Foreskin fibroblast (primary cell): ENCODE measurements at places on chromosomes 1 and 21.

GRCh38 chr1:212531796-212532195 lies 76.8 kb upstream of the ATF3 start:
- DNase-seq, result no peak

- peak; percentile 40 for DNase-seq
These were observed 78.7 kb downstream of the FH start for GRCh38 chr1:241440904-241441303.

DNA sequence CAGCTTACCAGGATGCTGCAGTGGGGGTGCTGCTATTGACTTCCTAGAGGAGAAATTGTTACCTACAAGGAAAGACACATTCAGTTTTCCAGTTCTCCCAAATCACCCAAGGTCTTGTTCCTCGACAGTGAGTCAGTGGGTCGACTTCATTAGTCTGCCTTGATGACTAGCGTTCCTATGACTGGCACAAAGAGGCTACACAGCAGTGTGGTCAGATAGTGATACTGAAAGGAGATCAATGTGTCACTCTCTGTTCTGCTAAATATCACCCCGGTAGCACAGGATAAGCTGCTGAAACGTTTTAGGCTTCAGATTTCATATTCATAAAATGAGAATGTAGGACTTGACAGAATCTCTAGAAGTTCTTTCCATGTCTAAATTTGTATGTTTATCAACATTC lies 357.4 kb downstream of the LMX1A start:
- DNase-seq, result no peak

- no peak for DNase-seq
These were observed 72.0 kb downstream of the GDAP2 start for GRCh38 chr1:117857418-117857817.

GRCh38 chr1:64114012-64114525 lies 89.4 kb upstream of the UBE2U start:
- DNase-seq, result peak; percentile 54

GRCh38 chr1:6627841-6628545 lies 3.3 kb downstream of the THAP3 start:
- no peak for DNase-seq

DNA sequence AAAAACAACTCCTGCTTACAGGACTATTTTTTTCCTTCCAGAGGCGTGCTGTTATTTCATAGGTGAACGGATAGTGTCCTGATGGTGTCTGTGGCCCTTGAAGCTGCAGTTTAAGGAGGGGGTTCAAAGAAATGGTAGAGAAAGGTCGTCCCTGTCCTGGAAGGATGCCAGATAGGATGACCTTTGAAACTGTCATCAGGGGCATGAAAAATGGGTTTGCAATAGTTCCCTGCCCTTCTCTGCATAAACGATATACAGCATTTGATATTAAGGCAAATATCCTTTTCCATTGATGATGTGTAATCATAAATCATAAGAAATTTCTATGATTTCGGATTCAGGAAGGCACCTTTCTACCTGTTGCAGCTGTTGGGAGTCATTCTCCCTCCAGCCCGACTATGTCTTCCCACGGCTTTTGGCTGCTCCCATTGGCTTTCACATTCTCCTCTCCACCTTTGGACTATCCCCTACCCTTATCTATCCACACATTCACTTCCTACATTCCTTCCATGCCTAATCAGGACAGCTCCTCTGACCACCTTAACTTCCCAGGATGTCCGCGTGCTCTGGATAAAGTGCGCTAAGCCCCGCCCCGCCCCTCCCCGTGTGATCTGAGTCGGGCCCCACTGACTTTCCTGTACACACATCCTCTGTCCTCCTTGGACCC lies 209.8 kb downstream of the DISC1 start:
- DNase-seq, result no peak

DNA sequence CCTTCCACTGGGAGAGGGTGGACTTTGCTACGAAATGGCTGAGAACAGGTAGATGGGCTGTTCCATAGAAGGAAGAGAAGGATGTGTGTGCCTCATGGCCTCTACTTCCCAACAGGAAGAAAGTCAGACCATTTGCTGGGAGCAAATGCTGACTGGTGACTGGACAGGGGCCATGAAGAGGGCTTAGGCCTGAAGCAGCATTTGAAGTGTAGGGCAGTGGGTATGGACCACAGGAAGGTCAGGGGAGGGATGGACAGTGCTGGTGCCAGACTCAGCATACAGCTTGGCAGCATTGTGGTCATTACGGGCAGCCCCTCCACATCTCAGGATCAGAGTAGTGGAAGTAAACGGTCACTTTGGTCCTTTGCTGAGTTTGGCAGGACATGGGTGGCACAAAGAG lies 275.7 kb downstream of the MATN1 start:
- no peak for DNase-seq

DNA sequence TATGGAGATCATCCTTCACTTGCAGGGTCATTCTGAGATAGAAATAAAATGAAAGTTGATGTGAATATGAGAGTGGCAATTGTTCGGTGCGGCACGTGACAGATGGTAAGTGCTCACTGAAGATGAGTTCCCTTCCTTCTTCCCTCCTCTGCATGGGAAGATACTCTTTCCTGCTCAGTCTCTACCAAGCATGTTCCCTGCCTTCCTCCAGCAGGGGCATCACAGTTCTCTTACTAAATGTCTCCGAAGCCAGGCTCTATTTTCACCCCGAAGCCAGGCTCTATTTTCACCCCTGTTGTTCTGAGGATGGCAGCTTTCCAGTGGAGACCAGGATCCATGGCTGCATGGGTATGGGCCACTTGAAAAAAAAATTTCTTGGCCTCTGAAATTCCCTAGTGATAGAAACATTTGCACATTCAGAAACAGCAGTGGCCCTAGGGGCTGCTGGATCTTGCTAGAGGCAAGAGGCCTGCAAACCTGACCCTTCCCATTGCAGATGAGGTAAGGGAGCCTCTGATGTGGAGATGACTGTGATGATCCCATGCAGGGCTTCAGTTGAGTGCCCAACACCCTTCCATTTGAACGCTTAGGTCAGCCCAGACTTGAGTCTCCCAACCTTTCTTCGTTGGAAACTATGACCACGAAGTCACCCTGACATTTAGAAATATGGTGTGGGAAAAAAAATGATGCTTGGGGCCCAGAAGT lies 123.7 kb upstream of the HMGB4 start:
- DNase-seq, result no peak

GRCh38 chr1:82197606-82198005 lies 396.9 kb downstream of the ADGRL2 start:
- DNase-seq, result no peak

DNA sequence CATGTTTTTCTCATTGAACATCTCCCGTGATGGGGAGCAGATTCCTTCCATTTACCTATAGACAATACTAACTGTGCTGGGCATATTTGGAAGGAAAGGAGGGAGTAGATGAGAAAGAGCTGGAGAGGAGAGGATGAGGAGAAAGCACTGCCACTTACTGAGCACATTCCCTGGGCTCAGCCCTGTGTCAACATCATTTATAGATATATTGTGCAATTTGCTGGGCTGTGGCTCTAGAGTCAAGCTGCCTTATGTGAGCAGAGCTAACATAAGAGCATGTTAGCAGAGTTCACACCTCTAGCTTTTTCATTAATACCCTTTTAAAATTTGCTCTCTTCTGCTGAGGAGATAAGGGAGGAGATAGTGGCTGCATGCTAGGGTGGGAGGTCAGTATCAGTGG lies 22.3 kb upstream of the CD53 start:
- no peak for DNase-seq

- DNase-seq, result no peak
These were observed 40.2 kb upstream of the PBX1 start for GRCh38 chr1:164518692-164519332.

DNA sequence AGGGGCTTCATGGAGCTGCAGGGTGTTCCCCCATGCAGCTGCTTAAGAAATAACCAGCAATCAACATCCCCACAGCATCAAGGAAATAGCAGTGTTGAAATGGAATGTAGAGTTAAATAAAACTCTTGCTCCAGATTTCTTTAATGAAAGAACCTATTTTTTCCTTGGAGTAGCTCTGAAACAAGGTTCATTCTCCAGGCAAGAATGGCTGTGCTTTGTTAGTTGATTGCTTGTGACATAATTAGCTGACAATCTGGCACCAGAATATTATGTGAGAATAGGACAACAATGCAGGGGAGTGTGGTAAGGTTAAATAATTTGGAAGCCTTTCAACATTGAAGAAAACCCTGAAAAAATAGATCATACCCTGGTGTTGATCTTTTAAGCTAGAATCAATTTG lies 254.2 kb upstream of the RRP15 start:
- DNase-seq, result no peak

DNA sequence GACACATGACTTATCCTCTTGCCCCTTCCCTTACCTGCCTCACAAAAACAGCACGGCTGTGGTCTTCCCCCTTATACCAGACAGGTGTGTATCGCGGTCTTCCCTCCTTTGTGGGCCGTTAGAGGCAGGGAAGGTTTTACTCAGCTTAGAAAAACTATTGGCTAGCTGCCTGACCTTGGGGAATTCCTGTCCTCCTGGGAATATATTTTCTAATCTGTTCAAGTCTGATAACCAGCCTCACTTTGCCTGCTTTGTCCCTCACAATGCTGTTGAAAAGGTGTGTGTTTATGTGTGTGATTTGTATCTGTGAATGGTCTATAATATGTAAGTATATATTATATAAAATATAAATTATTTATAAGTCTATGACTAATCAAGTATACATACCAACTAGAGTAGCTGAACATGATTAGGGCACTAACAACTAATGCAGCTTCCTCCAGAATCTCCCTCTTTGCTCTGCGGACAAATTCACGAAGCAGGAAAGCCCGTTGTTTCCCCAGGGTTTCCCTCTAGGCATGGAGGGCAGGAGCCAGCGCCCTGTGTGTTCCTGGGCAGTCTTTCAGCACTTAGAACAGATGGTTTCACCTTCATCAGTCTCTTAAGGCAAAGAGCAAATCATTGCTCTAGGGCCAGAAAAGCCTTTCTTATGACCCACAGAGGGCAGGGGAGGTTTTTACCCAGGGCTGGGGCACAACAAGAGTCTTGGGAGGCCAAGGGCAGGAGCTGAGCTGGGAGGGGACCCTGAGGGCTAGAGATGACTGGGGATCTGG lies 25.6 kb downstream of the SLC26A9 start:
- DNase-seq, result no peak

DNA sequence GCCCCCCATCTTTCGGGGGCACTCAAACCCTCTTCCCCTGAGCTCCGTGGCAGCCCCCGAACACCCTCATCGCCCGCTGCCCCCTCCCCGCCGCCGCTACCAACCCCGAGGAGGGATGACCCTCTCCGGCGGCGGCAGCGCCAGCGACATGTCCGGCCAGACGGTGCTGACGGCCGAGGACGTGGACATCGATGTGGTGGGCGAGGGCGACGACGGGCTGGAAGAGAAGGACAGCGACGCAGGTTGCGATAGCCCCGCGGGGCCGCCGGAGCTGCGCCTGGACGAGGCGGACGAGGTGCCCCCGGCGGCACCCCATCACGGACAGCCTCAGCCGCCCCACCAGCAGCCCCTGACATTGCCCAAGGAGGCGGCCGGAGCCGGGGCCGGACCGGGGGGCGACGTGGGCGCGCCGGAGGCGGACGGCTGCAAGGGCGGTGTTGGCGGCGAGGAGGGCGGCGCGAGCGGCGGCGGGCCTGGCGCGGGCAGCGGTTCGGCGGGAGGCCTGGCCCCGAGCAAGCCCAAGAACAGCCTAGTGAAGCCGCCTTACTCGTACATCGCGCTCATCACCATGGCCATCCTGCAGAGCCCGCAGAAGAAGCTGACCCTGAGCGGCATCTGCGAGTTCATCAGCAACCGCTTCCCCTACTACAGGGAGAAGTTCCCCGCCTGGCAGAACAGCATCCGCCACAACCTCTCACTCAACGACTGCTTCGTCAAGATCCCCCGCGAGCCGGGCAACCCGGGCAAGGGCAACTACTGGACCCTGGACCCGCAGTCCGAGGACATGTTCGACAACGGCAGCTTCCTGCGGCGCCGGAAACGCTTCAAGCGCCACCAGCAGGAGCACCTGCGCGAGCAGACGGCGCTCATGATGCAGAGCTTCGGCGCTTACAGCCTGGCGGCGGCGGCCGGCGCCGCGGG lies 837 bp downstream of the FOXD3 start:
- peak; percentile 35 for DNase-seq

DNA sequence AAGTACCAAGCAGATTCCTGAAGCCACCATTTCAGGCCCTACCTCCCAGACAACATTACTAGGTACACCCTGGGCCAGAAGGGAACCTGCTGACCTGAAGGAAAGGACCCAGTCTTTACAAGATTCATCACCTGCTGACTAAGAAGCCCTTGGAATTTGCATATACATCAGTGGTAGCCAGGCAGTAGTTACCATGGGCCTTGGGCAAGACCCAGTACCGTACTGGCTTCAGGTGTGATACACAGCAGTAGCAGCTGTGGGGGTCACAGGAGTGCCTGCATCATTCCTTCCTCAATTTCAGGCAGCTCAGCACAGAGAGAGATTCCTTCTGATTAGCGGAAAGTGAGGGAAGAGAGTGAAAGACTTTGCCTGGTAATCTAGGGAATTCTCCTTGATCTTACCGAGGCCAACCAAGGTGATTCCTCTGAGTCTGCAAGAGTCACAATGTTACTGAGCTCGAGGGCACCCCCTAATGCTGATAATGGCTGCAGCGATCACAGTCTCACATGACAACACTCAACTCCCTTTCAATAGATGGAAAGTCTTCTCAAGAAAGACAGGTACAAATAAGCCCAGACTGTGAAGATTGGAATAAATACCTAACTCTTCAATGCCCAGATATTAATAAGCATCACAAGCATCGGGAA lies 22.0 kb upstream of the UHMK1 start:
- DNase-seq, result no peak

DNA sequence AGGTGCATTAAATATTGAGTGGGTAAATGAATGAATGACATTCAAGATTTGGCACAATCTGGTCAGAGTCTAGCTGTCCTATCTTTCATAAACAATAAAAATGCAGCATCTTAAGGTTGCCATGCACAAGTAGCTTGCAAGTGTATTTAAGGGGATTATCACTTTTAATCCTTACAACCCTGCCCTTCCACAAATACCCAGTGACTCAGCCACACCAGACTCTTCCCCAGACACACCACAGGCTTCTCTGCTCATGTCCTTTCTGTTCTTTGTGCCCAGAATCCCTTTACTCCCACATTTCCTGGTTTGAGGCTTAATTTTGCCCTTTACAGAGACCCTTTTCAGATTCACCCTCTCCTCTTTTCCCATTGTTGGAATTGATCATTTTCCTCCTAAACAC lies 59.8 kb downstream of the KIRREL1 start:
- peak; percentile 64 for DNase-seq

DNA sequence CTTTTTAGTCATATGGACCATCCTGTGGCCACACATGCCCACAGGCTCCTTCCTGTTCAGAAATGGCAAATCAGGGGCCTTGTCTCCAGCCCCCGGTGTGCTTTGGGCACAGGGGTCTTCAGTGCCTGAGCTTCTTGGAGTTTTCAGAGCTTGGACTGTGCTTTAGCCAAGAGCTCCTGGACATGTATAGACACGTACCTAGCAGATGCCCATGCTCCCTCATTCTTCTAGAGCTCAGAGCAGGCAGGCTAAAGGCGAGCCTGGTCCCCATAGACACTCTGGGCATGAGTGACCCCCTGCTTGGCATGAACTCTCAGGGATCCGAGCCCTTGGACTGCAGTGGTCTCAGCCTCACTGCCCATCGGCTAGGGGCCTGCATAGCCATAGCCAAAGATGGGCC lies 106.8 kb downstream of the EPHB2 start:
- DNase-seq, result no peak

- no peak for DNase-seq
These were observed 4.1 kb upstream of the FCRL2 start for GRCh38 chr1:157781048-157781447.

GRCh38 chr1:115867216-115867615 lies 26.3 kb upstream of the NHLH2 start:
- no peak for DNase-seq
